DND-41 (cell line): ENCODE measurements at places on chromosomes 11 and 22.

GRCh38 chr22:28474330-28474729, 205.3 kb downstream of the TTC28 start:
- DNase-seq: no peak

GRCh38 chr11:131430473-131431208, 60.2 kb downstream of the NTM start:
- DNase-seq: no peak

DNA sequence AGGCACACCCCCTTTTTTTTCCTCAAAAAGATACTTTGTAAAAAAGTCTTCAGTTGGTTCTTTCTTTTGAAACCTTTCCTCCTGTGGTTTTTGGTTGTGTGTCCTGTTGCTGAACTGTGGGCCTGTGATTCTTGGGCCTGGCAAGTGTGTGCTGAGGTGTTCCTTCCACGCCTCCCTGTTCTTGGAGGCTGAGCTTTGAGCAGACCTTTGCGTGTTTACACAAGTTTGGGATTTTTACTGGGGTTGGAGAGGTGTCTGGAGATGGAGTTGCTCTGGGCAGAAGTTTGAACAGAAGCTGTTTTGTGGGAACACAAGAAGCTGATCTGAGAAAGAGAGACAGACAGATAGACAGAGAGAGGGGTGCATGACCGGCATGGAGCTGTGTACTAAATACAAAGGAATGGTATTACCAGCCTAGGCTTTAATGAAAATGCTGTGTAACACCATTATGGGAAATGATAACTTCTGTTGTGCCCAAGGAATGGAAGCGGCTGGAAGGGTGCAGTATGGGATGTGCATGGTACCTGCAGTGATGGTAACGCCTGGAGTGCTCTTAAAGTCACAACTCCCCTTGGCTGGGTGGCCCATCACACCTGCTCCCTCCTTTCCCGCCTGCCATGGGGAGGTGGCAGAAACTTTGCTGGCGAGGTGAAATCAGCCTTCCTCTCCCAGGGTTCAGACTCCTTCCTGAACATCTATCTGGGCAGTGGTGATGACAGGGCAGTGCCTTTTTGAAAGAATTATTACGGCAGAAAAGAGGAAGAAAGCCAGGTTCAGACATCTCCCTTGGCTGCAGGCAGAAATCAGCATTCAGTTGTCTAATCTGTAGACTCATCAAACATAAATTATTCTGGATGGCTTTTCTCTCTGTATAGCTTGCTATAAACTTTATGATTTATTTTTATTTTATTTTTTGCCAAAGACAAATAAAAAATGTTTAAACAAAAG, 70.4 kb downstream of the LDLRAD3 start:
- no peak for DNase-seq

DNA sequence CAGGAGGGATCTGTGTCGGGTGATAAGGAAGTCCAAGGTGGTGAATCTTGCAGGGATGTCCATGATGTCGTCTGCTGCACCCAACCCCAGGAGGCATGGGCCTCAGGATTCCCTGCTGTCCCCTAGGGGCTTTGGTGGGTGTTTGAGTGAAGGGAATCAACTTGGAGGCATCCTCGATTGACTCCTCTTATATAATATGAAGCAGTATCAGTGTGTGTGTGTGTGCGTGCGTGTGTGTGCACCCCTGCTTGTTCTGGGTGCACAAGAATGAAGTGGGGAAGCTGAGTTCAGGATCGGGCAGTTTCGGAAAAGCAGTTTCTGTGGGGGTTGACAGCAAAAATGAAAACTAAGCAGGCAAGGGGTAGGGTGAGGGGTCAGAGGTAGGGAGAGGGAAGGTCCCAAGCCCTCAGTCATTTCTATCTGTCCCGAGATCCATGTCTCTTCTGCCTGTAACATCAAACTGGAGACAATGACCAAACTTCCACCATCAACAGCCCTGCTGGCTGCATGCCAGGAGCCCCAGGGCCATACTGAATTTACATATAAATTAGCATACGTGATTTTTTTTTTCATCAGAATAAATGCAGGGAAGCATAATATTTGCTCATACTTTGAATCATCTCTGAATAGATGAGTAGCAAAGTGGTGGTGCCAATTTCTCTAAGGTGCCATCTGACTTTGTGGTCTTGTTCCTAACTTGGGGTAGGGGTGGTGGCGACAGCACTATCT, 2.0 kb downstream of the NTM start:
- no peak for DNase-seq
